ENCODE measurements at places on chromosomes 4 and X.
A peak's percentile ranks its signal among the peaks of the same experiment; 100 is the strongest.

- DNase-seq, result no peak
Observed at GRCh38 chrX:134894373-134894895, 96.4 kb upstream of the SMIM10 start.

- no peak for DNase-seq
Observed at GRCh38 chrX:16914058-16914457, 32.4 kb upstream of the REPS2 start.

DNA sequence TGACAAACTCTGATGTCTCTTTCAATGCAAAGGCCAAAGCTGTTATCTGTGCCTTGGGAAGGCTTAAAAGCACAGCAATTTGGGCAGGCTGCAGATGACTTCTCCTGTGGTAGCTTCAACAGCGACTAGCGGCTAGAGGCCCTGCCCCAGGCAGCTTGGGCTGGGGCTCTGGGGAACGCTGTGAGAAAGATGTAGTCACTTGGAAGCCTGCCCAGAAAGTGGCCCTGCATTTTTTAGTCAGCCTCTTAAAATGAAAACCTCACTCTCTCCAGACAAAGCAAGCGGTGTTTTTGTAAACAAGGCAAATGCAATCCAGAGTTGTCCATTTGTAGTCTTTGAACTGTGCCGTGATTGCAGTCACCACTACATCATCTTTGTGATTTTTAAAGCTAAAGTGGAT, 27.5 kb downstream of the PCYT1B start:
- no peak for DNase-seq

DNA sequence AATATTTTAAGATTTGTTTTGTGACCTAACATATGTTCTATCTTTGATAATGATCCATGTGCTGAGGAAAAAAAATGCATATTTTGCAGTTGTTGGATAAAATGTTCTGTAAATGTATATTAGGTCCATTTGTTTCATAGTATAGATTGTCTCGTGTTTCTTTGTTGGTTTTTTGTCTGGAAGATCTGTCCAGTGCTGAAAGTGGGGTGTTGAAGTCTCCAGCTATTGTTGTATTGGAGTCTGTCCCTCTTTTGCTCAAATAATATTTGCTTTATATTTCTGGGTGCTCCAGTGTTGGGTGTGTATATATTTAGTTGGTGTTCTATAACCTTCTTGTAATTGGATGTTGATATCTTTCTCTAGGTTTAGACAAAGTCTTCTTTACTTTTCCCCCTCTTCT, 53.2 kb upstream of the FRMPD3 start:
- no peak for DNase-seq

DNA sequence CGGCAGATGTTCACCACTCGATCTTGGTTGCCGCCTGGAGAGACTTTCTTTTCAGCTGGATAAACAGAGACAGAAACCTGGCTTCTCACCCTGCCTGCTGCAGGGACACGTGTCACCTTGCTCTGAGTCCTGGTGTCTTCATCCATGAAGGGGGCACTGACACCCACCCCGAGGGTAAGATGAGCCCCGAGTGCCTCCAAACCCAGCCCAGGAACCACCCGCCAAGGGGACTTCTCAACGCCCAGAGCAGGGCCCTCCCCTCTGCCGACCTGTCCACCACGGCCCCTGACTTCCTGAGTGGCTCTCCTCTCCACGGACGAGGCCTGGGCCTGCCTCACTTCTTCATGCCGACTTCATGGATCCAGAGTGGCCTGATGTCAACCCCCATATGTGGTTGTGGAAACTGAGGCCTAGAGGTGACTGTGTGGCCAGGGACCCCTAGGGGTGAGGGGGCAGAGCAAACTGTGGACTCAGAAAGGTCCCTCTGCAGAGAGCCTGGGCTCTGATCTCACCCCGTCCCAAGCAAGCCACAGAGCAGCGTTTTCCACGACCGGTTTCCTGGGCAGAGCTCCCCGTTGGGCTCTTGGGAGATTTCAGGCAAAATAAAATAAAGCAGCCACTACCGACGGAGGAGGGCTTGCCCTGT, 5.1 kb downstream of the ADRA2C start:
- DNase-seq, result no peak

DNA sequence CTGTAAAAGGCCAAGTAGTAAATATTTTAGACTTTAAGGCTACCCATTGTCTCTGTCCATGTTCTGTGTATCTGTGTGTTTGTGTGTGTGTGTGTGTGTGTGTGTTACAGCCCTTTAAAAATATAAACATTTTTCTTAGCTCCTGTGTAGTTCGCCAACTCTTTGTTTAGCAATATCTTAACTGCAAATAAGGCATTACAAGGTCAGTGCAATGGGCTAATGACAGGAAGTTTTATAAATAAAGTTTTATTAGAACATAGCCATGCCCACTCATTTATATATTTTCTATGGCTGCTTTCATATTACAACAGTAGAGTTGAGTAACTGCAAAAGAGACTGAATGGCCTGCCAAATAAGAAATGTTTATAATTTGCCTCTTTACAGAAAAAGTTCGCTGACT, 5.9 kb upstream of the SLC7A11 start:
- DNase-seq, result no peak

DNA sequence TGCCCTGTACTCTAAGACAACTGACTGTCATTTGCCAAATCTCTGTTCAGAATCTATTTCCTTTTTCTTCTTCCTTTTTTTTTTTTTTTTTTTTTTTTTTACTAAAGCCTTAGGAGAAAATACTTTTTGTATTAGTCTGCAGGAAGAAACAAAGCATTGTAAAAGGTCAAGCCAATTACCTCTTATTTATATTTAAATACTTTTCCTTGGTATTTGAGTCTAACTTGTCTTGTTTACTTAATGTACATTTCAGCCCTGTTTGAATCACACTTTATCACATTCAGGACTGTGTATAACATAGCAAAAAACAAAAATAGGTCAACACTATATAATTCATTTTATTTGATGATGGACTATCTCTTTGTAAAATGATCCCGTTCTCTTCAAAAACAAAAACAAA, 262.2 kb downstream of the RPA4 start:
- DNase-seq, result peak; percentile 43

GRCh38 chrX:43456063-43456462, 200.0 kb upstream of the MAOA start:
- DNase-seq, result no peak

DNA sequence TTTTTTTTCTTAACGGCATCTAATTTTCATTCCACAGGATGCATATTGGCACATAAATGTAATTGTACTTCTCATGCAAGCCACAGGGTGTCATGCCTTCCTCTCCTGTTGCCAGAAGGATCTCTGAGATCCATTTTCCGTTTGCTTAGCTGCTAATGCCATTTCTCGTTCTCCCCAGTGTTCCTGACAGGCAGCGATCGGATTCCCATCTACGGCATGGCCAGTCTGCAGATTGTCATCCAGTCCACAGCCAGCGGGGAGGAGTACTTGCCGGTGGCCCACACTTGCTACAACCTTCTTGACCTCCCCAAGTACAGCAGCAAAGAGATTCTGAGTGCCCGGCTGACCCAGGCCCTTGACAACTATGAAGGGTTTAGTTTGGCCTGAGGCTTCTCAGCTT, 8.9 kb upstream of the NAP1L5 start:
- DNase-seq, result no peak

- DNase-seq, result no peak
Observed at GRCh38 chr4:25060241-25060962, 29.7 kb upstream of the LGI2 start.

DNA sequence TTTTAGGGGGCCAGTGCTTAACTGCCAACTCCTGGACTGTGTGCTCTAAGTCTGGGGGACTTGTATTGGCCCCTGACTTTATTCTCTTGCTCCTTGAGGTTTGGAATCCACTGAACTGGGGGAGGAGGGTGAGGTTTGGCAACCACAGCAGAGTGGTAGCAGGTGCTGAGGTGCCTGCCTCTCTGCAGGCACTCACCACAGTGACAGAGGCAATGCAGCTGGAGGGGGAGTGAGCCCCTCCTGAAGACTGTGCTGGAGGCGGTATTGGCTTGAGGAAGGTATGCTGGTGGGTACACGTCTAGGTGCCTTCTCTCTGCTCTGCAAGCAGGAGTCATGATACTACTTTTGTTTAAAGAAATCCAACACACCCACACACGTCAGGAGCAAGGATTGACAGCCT, 24.6 kb downstream of the CFAP299 start:
- no peak for DNase-seq

GRCh38 chr4:145881989-145882388, 56.6 kb downstream of the ZNF827 start:
- peak; percentile 38 for DNase-seq

- peak; percentile 92 for DNase-seq
Observed at GRCh38 chrX:53093748-53094581, at the start of gene KANTR. Gene KANTR, plus strand, starts transcription at chrX:53094142. Its CDS starts 30,131 bp downstream, at chrX:53124273.

GRCh38 chrX:16603822-16604221, 46.1 kb upstream of the S100G start:
- DNase-seq, result no peak

- peak; percentile 83 for DNase-seq
Observed at GRCh38 chrX:23820235-23820782, 37.3 kb downstream of the SAT1 start.

- no peak for DNase-seq
Observed at GRCh38 chrX:111634823-111635729, 45.9 kb upstream of the ALG13 start.

DNA sequence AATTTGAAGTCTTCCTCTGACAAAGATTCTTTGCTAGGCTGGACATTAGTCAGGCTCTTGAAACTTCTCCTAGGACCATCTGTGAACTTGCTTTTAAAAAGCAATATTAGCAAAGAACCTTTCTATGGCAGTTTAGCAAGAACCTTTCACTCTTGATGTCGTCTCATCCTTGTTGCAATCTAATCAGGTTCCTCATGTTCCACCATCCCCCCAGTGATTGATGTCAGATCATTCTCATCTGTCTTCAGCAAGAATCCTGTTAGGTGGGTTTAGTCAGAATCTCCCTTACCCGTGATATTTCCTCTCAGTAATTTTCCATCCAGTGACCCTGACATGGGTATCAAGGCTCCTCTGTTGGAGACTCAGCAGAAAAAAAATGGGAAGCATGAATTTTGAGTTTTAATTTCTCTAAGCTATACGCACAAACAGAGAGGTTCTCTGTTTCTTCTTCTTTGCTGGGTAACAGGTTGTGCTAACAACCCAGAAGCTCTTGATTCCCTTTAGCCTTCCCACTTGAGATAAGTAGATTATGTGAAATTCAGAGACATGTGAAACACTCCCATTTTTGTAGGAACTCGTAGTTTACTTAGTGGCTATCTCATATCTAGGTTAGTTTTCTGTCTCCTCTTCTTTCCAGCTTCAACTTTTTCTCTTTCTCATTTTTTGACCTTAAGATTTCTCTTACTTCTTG, 507.4 kb downstream of the C4orf33 start:
- no peak for DNase-seq

DNA sequence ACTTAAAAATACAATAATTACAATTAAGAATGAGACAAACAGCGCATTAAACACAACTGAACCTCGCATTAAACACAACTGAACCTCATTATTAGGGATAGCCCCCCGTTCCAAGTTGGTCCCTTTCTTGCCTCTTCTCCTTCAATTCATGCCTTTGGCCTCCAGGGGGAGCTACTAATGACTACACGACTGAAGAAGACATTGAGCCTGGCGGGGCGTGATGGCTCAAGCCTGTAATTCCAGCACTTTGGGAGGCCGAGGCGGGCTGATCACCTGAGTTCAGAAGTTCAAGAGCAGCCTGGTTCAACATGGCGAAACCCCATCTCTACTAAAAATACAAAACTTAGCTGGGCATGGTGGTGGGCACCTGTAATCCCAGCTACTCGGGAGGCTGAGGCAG, 56.4 kb upstream of the NWD2 start:
- no peak for DNase-seq

- no peak for DNase-seq
Observed at GRCh38 chrX:149313871-149314371, 191.2 kb downstream of the IDS start.

DNA sequence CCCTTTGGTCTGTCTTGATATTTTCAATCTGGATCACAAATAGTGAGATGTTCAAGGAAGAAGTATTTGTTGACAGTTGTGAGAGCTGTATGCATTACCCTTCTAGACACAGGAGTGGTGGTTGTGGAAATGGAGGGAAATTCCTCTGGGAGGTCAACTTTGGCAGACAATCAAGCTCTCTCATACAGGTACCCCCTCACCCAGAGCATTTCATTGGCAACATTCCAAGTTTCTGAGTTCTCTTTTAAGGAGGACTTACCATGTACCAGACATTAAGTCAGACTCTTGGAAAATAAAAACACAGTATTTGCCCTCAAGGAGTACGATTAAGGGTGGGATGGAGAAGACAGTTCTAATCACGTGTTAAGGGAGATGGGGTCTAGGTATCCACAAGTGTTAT, 45.3 kb downstream of the KLHL15 start:
- no peak for DNase-seq

DNA sequence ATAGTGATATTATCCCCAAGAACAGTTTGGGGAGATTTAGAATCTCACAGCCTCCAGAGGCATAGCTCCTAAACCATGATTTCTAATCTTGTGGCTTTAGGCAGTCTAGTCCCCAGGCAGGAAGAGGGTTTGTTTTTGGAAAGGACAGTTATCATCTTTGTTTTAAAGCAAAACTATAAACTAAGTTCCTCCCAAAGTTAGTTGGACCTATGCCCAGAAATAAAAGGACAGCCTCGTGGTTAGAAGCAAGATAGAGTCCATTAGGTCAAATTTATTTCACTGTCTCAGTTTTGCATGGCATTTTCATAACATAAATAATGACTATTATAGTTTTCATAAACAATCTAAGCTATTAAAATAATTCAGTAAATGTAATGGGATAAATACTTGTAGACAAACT, 120.5 kb downstream of the MAGEC2 start:
- no peak for DNase-seq

DNA sequence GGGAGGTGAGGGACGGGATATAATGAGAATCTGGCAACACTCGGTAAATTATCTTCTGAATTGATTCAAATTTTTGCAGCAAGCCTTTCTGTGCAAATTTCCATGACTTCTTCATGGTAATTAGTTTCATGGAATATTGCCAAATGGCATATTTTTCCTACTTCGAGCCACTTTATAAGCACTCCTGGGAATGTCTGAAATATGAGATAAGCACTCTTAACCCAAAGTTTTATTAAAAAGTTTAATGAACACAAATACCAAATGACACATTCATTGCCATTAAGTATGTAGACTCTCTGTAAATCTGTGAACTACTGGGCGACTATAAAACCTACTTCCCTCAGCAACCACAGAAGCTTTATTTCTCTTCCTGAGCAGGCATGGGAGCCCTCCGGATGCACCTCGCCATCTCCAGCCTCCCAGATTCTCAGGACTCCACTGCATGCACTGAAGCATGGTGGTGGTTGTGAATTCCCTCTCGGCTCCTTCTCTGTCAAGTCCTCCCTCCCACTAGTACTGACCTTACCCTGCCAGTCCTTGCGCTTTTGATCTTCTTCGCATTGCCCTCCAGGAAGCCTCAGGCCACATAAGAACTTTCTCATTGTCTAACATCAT, 154.4 kb upstream of the RPL34 start:
- DNase-seq, result no peak

GRCh38 chr4:174521800-174522182, 497 bp downstream of the HPGD start:
- peak; percentile 27 for DNase-seq

GRCh38 chr4:152817331-152817730, 37.6 kb downstream of the ARFIP1 start:
- no peak for DNase-seq

GRCh38 chr4:29927895-29928294, 792.3 kb upstream of the PCDH7 start:
- DNase-seq, result no peak

All from PC-9 (cell line).